ENCODE measurements at places on chromosomes 3 and 15.

DNA sequence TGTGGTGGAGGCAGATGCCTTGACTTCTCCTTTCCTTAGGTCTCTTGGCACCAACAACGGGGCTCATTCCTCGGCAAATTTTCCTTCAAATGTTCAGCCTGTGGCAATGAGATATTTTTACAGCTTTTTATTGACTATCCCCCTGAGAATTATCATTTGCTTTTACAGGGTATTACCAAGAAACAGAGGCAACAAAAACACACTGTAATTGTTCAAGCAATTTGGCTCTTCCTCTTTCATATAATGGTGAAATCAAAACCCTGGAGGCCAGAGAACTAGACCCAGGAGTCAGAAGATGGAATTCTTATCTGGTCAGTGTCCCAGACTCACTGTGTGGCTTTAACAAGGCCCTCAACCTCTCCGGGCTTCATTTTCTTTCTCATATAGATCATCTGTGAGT lies 40.1 kb downstream of the TRIM42 start:
- no peak for DNase-seq

GRCh38 chr15:90851114-90851513 lies 17.3 kb upstream of the FURIN start:
- DNase-seq, result no peak

GRCh38 chr15:73015493-73015892 lies 36.8 kb upstream of the NEO1 start:
- no peak for DNase-seq

GRCh38 chr3:168113848-168114247 lies 18.1 kb upstream of the GOLIM4 start:
- no peak for DNase-seq

DNA sequence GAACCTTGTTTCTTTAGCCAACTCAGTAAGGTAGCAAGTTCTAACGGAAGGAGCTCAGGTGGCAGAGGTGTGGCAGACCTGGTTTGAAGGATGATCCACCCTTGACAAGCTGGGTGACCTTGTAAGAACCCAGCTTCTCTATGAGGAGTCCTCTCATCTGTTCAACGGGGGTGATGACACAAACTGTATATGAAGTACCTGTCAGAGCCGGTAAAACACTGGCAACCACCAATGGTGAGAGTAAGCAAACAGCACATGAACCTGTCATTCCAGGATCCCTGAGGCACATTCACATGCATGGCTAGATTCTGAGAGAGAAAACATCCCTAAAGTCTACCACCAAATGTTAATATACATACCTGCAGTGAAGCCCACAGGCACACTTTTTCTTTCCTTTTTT lies 2.4 kb downstream of the SCAP start:
- DNase-seq, result no peak

DNA sequence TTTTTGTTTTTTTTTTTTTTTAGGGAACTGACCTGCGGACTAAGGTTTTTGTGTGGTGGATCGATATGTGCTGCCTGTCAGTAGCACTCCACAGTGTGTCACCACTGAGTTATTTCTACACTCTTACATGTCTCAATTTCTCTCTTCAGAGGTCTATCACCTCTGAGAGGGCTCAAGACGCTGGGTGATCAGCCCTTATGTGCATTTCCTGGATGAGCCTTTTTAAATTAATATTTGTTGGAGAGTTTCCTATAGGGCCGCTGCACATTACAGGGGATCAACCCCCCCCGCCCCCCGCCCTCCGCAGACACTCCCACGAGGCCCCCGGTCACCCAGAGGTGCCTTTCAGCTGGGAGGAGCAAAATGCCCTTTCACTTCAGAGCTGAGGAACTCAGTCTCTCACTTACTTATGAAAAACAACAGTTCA lies 34.5 kb upstream of the AP4E1 start:
- DNase-seq, result no peak

GRCh38 chr3:193029800-193030199 lies 112.1 kb upstream of the MB21D2 start:
- no peak for DNase-seq

DNA sequence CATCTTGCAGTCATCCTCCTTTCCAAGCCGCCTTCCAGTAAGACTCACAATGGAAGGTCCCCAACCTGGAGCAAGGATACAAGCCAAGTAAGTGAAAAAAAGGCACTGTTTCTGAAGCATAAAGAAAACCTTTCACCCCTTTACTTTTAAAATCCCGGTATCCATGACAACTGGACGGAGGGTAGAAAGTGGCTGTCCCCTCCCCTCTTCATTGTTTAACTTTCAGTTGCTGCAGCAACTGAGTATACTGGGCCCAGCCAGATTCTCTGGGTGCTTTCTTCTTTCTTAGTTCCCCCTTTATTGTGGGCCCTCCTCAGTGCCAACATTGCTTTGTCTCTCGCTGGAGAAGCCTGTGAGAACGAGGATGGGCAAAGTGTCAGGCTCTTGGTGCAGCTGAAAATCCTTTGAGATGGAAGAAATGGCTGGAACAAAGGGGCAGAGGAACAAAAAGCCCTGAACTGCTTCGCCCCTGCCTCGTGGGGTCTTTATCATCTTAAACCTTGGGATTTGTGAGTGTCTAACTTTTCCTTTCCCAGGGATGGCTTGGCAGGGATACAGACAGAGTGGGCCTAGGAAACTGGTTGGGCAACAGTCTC lies 224.0 kb upstream of the RGMA start:
- DNase-seq, result no peak

DNA sequence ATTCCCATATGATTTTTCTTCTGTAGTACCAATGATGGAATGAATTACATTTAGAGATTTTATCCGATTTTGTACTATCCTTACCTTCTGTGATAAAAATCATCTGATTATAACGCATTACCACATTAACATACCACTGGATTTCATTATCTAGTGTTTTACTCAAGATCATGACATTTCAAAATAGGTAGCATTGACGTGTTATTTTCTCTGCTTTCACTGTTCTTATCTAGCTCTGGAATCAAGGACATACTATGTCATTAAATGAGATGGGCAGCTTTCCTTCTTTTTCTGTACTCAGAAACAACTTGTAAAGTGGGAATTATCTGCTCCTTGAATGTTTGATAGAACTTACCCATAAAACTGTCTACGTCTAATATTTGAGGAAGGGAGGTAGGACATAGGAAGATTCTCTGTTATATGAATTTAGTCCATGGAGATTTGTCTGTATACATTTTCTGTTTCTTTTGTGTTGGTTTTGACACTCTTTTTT lies 183.7 kb upstream of the NR2E3 start:
- no peak for DNase-seq

- DNase-seq, result no peak
Measured at GRCh38 chr3:14303336-14304100, 98.9 kb upstream of the SLC6A6 start.

GRCh38 chr15:76753131-76753530 lies 152.0 kb downstream of the SCAPER start:
- no peak for DNase-seq

- DNase-seq, result no peak
Measured at GRCh38 chr3:73592154-73593144, 32.3 kb downstream of the PDZRN3 start.

DNA sequence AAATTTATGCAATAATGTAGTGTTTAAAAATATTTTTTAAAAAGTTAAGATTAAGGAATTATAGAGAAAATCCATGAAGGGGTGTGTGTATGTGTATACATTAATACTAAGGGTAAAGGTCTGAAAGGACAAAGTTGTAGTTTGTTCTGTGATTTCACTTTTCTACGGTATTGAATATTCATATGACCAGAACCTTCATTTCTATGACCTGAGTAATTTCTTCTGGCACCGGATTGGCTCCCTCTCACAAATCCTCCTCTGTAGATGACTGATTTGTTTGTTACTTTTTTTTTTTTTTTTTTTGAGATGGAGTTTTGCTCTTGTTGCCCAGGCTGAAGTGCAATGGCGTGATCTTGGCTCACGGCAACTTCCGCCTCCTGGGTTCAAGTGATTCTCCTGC lies 20.9 kb downstream of the GMPS start:
- DNase-seq, result no peak

DNA sequence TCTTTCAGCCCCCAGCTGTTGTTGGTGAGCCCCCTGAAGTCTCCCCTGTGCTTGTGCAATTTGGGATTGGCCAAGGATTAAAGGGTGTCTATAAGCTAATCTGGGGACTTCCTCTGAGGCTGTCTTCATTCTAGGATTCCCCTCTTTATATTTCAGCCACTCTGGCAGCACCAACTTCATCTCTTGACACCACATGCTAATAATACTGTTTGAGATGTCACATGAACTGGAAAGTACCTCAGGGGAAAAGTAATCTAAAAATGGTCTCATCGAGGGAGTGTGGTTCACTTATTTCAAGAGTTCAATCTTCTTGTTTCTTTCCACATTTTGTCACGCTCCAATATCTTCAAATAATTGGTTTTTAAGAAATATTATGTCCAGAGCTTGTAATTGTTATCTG lies 279.2 kb upstream of the TMC3 start:
- no peak for DNase-seq

- DNase-seq, result no peak
Measured at GRCh38 chr15:43423793-43424192, 52.9 kb downstream of the TUBGCP4 start.

- no peak for DNase-seq
Measured at GRCh38 chr15:65466901-65467300, 44.2 kb upstream of the IGDCC4 start.

GRCh38 chr3:111652492-111653180 lies 57.5 kb upstream of the ZBED2 start:
- DNase-seq, result no peak

DNA sequence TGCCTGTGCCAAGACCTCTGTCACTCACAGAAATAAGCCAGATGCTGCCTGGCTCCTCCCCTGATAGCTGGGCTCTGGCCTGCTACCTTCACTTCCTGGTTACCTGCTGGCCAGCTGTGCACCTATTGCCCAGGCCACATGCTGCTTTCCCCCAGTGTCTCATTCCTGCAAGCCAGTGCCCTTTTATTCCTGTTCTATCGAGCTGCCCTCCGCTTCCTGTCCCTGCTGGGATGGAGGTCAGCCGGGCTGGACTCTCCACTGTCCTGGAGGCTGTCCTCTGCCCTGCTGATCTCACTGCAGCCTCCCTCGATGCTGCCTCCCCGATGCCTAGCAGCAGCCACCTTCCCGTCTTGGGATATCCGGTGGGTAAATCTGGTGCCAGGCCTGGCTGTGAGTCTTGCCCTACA lies 37.0 kb upstream of the SNRPA1 start:
- no peak for DNase-seq

Measured in GM10248 (cell line).